ENCODE measurements at places on chromosomes 16 and 17. TPM values are rescaled to one million over a fixed set of nuclear protein-coding genes. Genes with fewer than 3 reads are reported as not detected.

- no peak for DNase-seq
These were observed 4.5 kb upstream of the ACSF2 start for GRCh38 chr17:50421308-50422051.

- DNase-seq, result no peak
These were observed 281.5 kb downstream of the SNX29 start for GRCh38 chr16:12257926-12258561.

GRCh38 chr16:88453611-88454522, 787 bp downstream of the ZFPM1 start:
- DNase-seq, result peak; percentile 40

DNA sequence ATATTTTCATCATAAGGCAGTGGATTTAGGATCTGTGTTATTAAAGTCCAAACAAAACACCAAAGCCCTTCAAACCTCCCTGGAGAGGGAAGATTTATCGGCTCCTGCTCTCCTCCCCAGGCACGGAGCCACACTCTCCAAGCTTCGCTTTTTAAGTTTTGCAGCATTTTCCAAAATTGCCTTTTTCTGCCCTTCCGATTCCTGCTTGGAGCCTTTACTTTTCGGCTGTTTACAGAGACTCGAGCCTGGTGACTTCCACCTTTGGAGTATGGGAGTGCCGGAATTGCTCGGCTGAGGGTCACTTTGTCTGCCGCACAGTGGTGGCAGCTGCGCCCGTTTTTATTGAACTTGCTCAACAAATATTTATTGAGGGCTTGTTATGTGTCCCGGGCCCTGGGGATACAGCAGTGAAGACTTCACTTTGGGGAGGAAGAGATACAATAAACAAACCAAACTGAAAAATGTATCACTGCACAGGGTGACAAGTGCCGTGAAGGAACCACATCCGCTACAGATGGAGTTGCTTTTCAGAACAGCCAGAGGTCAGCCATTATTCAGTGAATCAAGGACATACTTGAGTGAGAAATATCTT, 185.5 kb downstream of the NTN1 start:
- no peak for DNase-seq

- DNase-seq, result no peak
These were observed 83.0 kb downstream of the SHISA6 start for GRCh38 chr17:11324021-11324420.

GRCh38 chr16:88034770-88035169, 83.5 kb downstream of the BANP start:
- DNase-seq, result no peak

DNA sequence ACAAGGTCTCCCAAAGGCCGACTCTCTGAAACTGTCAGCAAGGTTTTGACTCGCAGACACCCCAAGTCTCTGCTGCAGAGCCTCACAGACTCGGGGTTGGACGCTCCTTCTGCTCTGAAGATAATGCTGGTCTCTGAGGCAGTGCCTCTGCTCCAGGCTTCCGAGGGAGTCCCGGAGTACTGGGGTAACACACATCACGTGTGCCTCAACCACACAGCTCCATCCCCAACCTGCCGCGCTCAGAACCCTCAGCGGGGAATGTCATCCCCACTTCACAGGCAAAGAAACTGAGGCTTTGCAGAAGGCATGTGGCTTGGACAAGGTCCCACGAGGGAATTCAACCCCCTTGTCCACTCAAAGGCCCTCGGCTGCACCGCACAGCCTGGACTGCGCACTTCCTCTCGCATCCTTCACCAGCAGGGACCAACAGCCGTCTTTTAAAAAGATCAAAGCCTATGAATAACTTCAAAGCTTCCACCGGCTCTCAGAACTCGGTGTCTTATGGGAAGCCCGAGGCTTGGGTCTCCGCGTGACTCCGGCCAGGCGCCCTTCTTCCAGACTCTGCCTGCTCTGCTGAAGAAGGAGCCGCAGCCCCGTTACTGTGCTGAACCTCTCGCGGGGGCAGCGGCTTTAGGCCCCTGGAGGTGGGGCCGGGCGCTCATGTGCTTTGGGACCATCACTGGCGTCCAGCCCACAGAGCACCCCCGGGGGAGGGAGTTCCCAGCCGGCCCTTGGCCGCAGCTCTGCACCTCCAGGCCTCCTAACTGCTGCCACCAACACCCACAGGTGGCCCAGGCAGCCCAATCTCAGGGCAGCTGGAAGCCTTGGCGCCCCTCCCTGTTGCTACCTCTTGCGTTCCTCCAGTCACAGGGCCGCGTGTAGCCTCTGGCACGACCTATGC, 2.2 kb downstream of the TMEM204 start:
- no peak for DNase-seq

- no peak for DNase-seq
These were observed 92.2 kb downstream of the TNFRSF13B start for GRCh38 chr17:16879686-16880085.

GRCh38 chr17:18117982-18118975, 9.7 kb downstream of the MYO15A start:
- no peak for DNase-seq

- no peak for DNase-seq
These were observed 3.3 kb upstream of the NR1D1 start for GRCh38 chr17:40103688-40104087.

- DNase-seq, result no peak
These were observed 2.1 kb downstream of the XYLT1 start for GRCh38 chr16:17468611-17469010.

DNA sequence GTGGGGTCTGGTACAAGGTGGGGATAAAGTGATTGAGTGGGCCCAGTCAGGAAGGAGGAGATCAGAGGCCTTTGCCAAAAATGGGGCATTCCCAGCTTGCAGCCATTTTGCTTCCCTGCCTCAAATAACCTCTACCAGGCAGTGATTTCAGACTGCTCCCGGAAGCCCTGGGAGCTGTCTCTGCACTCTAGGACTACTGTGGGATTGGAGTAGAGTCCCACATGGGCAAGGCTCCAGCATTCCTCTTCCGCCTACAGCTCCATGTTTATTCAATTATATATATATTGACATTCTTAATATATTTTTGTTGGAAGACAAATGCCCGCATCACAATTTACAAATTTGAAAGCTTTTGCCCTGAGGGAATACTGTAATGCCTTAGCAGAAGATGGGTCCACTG, 13.5 kb downstream of the SUPT6H start:
- DNase-seq, result no peak

DPEP3 gene
- total RNA-seq, result not detected

DNA sequence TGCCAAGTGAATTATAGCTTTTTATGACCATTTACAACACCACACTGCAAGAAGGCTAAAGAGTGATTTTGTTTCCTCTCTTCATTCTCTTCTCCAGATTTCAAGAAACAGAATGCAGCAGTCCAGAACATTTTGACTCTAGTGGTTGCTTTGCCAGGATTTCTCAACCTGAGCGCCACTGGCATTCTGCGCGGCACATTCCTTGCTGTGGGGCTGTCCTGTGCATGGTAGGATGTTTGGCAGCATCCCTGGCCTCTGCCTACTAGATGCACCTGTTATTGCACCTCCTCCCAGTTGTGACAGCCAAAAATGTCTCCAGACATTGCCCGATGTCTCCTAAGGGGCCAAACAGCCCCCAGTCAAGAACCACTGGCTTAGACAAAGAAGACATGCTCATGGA, 25.7 kb upstream of the SLC39A11 start:
- no peak for DNase-seq

IRX3 gene
- total RNA-seq, result 6.5 TPM

GRCh38 chr17:7382901-7383300, 2.0 kb downstream of the TNK1 start:
- DNase-seq, result no peak

NHLRC4 gene
- total RNA-seq, result 0.17 TPM

- peak; percentile 70 for DNase-seq
These were observed 75.8 kb downstream of the ADAMTS18 start for GRCh38 chr16:77359065-77359502.

GRCh38 chr17:78923660-78924453, 1.3 kb downstream of the TIMP2 start:
- peak; percentile 64 for DNase-seq

ARHGAP23 gene
- total RNA-seq, result 4.1 TPM

- peak; percentile 91 for DNase-seq
These were observed at the start of gene SLC25A10 for GRCh38 chr17:81711814-81712467. SLC25A10 (plus strand) TSS chr17:81712284; CDS start chr17:81712427, 143 bp downstream.

DNA sequence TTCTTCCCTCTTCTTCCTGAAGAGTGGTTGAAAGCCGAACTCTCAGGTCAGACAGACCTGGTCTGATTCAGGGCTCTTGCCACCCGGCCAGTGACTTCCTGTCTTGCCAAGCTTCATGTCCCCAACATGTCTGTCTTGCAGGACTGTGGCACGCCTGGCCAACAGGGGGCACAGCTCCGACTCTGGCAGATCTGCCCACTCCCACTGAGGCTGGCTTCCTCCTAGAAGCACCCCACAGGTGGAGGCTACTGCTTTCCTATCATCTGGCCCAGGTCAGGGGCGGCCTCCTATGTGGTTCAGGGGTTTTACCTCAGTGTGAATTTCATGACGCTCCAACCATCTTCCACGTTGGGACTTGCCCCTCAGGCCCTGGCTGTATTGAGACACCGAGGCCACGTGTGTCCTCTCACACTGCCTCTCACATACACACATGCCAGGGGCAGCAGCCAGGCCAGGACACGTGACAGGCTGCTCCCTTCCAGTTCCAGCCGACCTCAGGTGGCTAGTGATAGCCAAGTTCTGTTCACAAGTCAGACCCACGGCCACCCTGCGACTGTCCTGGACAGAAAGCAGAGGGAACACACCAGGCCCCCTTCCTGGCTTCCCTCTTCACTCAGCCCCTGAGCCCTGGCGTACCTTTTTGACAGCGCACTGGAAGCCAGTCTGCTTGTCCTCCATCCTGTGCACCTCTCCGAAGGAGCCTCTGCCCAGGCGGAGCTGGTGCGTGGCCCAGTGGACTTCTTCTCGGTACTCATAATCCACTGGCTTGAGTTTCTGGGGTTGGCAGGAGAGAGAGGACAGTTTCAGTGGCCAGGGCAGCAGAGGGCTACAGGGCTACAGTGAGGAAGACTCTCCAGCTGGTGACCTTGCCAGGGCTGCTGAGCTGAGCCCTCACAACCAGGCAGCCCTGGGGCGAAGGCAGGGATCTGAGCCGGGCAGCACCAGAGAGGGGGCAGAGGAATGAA, 22.6 kb upstream of the SPATA32 start:
- no peak for DNase-seq

- DNase-seq, result no peak
These were observed 64.7 kb downstream of the MRC2 start for GRCh38 chr17:62692159-62692651.

DNA sequence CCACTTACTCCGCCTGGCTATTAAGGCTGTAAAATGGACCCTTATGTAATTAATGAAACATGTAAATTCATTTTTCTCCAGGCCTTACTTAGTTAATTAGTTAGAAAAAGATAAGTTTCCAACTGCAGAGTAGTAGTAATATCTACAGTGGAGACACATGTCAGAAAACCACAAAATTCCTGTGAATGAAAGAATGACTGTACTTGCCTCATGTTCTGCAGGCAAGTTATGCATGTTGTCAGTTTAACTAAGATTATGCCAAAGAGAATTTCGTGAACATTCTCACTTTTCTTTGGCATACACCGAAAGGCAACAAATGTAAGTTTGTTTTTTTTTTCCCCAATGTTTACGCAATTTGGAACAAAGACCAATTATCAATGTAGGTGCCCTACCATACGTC, 16.8 kb upstream of the CCL1 start:
- DNase-seq, result no peak

Data from Daoy (cell line).